Stimulated activated CD4-positive, alpha-beta T cell treated with anti-CD3 and anti-CD28 coated beads, TNF-alpha, amount 100 ng/mL, for 1 hour (primary cell): ENCODE measurements at places on chromosomes 7 and 10.

DNA sequence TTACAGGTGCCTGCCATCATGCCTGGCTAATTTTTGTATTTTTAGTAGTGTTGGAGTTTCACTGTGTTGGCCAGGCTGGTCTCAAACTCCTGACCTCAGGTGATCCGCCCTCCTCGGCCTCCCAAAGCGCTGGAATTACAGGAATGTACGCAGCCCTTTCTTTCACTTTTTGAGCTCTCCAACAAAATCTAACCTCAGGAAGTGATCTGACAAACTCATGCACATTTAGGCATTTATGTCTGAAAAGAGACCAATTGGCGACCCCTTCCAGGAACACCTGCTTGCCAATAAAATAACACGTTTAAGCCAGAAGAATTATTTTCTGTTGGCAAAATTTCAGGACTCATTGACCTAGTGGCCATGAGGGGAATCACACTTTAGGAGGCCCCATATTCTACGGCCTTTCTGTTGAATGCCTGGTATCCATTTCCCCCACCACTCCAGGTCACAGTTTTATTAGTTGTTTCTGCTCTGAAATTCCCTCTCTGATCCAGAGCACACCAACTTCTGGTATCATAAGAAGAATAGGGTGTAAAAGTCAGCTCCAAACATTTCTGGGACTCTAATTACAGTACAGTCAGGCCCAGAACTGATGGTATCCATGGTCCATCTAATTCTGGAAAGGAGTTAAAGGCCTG, 65.8 kb upstream of the FRMD4A start:
- no peak for DNase-seq

DNA sequence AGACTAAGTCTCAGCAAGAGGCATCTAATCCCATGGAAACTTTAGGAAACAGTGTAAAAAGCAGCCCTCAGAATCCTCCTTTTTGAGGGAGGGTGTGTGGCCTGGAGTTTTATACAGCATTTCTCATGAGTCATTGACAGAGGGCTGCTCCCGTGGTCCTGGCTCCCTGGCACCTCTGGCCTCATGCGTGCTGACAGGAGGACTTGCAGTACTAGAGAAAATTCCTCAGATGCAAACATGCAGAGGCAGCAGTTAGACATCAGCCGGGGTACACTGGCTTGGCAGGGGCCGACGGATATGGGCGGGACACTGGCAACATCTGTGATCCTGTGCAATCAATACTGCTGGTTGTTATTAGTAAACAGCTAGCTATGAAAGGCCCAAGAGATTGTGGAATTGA, 925.1 kb upstream of the CELF2 start:
- no peak for DNase-seq

GRCh38 chr10:26799342-26799741, 61.4 kb downstream of the ABI1 start:
- DNase-seq, result no peak

DNA sequence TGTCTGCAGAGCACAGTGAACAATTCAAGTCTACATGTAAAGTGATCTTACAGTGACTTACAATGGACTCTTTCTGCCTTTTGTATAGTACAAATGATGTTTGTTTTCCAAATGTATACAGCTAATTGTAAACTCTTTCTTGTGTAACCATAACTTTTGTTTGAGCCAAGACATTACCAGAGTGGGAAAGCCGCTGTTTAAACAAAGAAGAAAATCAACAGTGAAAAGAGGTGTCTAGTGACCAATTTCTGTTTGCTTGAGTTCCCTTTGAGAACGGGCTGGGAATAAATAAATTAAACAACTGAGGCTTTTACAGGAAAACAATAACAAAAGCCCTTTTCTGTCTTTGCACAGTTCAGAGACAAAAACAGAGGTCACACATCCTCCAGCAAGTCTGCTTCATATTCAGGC, 1163.4 kb downstream of the CNTNAP2 start:
- DNase-seq, result no peak

DNA sequence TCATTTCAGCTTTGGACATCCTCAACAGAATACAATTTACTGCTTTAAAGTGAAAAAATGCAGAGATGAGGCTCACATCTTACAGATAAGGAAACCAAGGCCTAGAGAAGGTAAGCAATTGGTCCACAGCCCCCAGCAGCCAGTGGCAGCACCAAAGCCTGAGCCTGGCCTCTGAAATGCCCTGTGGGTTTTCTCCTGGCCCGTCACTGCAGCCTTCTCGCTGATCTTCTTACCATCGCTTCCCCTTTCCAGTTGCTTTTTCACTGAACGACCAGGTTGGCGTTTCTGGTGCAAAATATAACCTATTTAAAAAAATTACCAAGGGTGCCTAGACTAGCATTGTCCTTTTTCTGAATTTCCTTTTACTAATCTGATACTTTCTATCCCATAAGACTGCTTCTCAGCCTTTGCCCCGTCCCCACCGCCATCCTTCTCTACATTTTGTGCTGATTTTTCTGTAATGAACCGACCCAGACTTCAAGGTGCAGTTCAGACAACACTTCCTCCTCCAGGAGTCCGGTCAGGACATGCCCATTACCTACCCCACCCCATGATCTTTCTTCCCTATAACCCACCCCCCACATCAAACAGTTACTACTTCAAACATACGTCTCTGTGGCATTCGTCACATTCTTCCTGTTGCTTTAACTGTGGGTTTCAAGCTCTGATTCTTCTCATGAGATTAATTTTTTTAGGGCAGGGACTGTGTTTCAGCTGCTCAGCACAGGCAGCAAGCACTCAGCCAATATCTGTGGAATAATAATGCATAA, 289.4 kb downstream of the DNAJB6 start:
- no peak for DNase-seq

DNA sequence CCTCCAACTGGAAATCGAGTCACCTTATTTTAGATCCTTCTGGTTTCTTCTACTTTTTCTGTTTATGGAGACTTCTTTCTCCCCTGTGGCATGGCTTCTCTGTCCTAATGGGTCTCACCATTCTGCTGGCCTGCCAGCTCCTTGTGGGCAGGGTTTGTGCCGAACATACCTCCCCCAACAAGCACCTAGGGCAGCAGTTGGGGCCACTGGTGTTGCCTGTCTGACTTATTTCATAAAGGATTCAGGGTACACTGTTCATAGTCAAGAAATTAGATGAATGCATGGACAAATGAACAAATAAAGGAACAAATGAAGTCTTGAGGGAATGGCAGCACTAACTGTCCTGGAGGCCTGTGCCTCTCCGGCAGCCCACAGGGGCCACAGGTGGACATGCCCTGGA, 55.6 kb upstream of the DOCK1 start:
- no peak for DNase-seq

GRCh38 chr7:16400893-16401275, 20.5 kb downstream of the CRPPA start:
- DNase-seq, result no peak

DNA sequence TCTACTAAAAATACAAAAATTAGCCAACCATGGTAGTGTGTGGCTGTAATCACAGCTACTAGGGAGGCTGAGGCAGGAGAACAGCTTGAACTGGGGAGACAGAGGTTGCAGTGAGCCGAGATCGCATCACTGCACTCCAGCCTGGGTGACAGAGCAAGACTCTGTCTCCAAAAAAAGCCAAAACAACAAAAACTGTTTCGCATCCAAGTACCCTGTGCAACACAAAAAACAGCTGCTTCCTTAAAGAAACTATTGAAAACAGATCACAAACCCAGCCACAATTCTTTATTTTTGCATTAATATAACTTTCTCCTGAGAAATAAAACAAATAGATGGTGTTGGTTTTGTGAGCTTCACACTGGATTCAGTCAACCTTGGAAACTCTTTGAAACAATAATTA, 112.1 kb upstream of the AFAP1L2 start:
- no peak for DNase-seq

GRCh38 chr7:31647511-31647910, 39.5 kb upstream of the PPP1R17 start:
- DNase-seq, result no peak

DNA sequence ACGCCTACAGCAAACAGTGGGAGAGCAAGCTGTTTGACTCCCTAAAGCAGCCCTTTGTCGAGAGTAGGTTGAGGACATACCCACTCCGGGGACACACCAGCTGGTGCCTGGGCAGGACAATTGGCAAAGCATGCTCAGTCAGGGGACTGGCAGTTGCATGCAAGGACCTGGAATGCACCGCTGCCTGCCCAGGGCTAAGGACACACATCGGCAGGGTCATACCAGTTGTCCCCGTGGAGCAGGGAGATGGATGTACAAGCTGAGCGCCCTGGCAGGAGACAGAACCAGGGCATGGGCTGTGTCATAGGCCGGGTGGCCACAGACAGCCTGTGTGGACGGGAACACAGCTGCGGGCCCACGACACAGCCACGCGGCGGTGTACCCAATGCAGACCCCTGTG, 18.3 kb upstream of the ELN start:
- no peak for DNase-seq

- no peak for DNase-seq
Observed at GRCh38 chr7:104296266-104296665, 32.1 kb upstream of the LHFPL3 start.

GRCh38 chr7:46072722-46073121, 151.7 kb upstream of the IGFBP3 start:
- DNase-seq, result no peak

DNA sequence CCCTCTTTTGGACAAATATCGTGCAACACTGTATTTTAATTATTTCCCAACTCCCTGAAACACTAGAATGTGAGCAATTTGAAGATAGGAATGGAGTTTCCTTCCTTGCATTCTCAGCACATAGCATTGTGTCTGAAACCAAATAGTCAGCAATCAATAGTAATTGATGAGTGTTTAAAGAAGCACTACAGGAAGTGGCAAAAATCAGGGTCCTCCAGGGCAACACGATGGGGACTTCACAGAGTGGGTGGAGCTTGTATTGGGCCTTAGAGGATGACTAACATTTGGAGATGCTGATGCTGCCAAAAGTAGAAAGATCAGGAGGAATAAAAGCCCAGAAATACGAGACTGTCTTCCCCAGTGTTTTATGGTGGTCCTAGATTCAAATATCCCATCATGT, 94.9 kb downstream of the NPSR1 start:
- DNase-seq, result no peak

- DNase-seq, result no peak
Observed at GRCh38 chr7:141286522-141286921, 212.7 kb downstream of the TMEM178B start.

- DNase-seq, result no peak
Observed at GRCh38 chr10:27041196-27041595, 59.1 kb downstream of the ANKRD26 start.

GRCh38 chr7:86929293-86930109, 130.0 kb downstream of the ELAPOR2 start:
- no peak for DNase-seq

GRCh38 chr10:118965096-118965495, 64.4 kb upstream of the NANOS1 start:
- DNase-seq, result no peak

- DNase-seq, result no peak
Observed at GRCh38 chr7:73978661-73979563, 49.1 kb upstream of the ELN start.

GRCh38 chr10:60426425-60426824, 36.8 kb upstream of the ANK3 start:
- DNase-seq, result no peak

- peak; percentile 33 for DNase-seq
Observed at GRCh38 chr10:62732841-62733653, 71.5 kb upstream of the ADO start.
